ENCODE measurements at places on chromosomes 1 and 21.

DNA sequence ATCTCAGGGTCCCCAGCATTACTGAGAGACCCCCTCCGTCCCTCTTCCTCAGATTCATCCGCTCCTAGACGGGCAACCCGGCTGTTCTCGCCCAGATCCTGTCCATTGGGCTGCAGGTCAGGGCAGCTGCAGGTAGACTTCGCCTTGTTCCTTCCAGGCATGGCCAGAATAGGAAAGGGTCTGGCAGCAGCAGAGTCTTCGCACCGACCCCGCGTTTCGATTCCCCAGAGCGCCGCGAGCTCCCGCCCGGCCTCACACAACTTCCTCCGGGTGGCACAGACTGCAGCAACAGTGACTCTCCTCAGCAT, 265 bp downstream of the NRDC start:
- no peak for DNase-seq

DNA sequence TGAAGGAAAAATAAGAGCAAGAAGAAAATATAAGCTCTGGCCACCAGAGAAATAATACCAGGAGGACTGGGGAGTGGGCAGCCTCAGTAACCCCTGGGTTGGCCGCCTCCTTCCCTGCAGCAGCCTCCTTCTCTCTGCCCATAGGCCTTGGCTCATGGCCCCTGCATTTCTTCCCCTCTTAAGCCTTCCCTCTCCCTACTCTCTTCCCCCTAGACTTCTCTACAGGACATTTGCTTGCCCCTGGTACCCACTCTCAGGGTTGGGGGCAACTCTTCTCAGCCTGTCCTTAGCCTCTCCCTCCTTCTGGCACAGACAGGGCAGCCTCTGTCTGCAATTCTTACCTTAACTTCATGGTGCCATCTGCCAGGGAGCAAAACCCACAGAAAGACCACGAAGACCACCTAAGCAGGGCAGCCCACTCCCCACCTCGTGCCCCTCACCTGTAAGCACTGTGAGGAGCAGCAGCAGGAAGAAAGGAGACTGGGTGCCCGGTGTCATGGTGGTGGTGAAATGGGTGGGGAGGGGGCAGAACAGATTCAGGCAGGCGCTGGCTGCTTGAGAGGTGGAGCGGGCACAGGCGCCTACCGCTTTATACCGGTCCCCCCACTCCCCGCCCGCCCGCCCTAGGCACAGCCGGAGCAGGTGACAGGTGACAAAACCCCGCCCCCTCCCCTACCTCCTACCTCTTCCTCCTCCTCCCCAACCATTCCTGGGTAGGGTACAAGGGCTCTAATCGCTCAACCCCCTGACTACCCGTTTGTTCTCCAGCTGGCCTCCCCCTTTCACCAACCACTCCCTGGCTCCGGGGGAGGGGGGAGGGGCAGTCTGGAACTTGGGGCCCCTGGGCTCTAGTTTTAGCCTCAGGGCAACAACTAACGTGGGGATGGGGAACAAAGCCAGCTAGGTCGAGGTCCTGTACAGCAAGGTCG, 15.1 kb downstream of the THBS3 start:
- no peak for DNase-seq

DNA sequence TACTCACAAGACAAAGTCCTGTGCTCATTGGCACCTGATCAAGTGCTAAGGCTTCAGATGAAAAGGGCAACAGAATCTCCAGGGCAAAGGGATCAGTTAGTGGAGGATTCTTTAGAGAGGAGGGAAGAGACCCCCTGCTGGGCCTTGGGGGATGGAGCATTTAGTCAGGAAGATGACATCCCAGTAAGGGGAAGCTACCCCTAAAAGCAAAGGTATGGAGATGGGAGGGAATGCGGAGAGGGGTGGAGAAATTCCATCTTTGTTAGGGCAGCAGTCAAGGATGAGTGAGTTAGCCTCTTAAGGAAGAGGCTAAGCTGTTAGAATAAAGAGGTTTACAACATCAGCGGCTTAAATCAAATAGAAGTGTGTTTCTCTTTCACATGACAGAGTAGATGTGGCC, 67.4 kb downstream of the ST6GALNAC3 start:
- DNase-seq, result no peak

DNA sequence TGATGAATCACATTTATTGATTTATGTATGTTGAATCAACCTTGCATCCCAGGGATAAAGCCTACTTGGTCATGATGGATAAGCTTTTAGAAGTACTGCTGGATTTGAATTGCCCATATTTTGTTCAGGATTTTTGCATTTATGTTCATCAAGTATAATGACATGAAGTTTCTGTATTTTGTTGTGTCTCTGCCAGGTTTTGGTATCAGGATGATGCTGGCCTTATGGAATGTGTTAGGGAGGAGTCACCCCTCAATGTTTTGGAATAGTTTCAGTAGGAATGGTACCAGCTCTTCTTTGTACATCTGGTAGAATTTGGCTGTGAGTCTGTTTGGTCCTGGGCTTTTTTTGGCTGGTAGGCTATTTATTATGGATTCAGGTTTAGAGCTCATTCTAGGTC, 1643.1 kb upstream of the B3GALT2 start:
- no peak for DNase-seq

GRCh38 chr1:26114165-26114927, 2.7 kb downstream of the PDIK1L start:
- no peak for DNase-seq

- peak; percentile 46 for DNase-seq
These were observed 4.5 kb downstream of the AIM2 start for GRCh38 chr1:159071970-159072582.

DNA sequence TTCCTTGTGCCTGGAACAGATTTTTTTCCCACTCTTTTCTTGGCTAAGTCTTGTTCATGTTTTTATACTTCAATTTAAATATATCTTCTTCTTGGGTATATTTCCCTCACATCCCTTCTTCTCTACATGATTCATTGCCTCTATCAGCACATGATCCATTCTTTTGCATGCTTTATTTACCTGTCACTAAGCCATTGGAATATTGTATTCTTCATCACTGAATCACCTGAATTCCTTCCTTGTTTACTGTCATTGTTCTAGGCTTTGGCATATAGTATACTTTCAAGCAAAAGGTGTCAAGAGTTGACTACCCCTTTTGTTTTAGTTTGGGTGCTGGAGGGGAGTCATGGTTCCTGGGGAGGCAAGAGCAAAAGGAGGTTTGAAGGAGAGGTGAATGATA, 464.5 kb upstream of the LRRC7 start:
- DNase-seq, result no peak

- DNase-seq, result no peak
These were observed 15.8 kb downstream of the DENND2D start for GRCh38 chr1:111184663-111185062.

DNA sequence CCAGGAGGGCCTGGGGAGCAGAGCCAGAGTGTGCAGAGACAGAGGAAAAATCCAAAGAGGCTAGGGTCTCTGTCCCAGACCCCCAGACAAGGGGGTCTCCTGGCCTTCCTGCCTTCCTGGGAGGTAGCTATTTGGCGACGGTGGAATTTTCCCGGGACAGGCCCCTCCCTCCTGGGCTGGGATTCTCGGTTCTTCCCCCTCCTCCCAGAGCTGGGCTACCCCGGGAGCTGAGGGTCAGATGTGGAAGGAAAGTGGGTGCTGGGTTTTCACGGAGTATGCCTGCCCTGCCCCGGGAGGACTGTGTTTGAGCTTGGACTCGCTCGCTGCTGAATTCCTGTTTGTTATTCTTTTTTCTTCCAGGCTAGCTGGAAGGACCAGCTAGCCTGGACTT, 759 bp downstream of the AMPD2 start:
- DNase-seq, result no peak

DNA sequence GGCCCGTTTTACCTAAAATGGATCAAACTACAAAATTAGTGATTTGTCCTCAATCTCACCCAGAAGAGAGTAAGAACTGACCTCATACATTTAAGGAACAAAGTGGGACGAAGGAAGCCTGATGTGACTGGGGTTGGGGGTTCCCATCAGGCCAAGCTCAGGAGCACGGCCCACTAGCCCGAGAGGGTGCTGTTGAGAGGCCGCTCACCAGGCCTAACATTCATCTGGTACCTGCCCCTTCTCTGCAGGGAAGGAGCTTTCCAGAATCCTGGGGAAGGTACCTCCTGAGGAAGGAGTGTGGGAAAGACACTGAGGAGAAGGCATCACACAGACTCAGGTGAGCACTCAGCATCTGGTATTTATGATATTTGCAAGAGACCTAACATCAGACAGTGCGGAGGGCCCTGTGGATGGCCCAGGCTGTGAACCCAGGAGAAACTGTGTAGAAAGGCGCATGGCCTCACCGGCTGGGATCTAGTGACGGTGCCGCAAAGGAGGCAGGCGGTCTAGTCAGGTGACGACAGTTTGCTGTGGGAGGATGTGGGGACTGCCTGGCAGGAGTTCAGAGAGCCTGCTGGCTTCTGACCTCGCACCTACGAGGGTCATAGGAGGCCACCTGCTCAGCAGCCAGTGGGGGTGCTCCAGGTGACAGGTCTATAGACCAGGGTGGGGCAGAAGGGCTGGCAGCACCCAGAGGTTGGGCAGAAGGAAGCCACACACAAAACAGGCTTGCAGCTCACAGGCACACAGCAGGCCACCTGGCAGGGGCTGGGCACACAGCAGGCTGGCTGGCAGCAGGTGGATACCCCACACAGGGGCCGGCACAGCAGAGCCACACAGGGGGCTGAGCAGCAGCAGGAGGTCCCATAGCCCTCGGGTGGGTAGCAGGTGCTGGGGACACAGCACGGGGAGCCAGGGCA, 543 bp downstream of the KRTAP12-4 start:
- DNase-seq, result no peak
